ENCODE measurements at places on chromosomes 12 and 14.

DNA sequence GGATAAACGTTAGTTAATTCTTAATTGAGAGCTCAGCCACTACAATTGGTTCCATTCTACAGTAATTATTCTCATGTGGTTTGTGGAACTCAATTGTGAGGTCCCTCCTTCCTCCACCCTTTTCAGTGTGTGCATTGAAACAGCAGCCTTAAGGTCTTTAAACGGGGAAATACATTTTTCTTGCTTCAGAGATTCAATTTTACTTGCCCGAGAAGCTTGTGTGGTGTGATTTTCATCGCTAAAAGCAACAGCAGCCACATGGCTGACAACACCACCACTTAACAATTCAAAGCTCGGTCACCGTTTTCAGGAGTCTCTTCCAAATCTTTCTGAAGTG lies 733 bp upstream of the PPFIBP1 start:
- no peaks in the 10 kb centered on the region for H3K27me3 ChIP-seq
- H3K36me3 ChIP-seq, result no peaks in the 10 kb centered on the region
- H3K4me1 ChIP-seq, result peaks cover 12% of the 10 kb centered on the region
- no peak for DNase-seq
- H3K27ac ChIP-seq, result peak overlapping the region; percentile 87
- H3K4me3 ChIP-seq, result peak overlapping the region; percentile 82

DNA sequence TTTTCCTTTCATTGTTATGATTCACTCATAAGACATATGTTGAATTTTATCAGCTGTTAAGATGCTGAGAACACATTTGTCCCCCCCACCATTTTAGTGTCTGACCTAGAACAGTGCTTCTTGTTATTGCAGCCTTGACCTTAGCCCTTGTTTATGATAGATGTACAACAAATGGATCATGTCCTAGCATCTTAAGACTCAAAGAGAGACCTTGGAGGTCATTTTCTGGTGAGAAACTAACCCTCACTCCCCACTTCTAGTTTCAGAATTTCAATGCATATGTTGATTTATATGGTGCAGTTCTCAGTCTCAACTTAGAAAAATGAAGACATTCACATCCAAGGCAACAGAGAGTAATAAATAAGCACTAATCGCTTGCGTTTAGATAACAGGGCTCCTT lies 391.2 kb downstream of the AEBP2 start:
- no peak overlapping the region for H3K27ac ChIP-seq
- no peaks in the 10 kb centered on the region for H3K27me3 ChIP-seq
- H3K36me3 ChIP-seq, result no peaks in the 10 kb centered on the region
- no peak for DNase-seq
- no peaks in the 10 kb centered on the region for H3K4me1 ChIP-seq

DNA sequence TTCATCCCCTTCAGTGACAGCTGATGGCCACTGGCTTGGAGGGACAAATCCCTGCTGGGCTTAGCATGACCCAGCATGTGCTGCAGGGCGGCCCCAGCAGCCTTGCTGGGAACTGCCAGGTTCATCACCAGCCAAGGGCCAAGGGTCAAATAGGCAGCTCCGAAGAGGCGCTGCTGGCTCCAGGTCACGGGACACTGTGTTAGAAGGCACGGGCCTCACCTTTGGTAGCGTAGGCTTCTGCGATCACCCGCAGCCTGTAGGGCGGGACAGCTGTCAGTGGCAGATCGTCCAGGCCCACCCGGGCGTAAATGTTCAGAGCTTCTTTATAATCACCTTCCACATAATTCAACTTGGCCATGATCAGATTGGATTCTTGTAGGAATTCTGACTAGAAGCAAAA lies 35.7 kb downstream of the TTC7B start:
- DNase-seq, result no peak
- H3K4me1 ChIP-seq, result no peaks in the 10 kb centered on the region
- no peaks in the 10 kb centered on the region for H3K36me3 ChIP-seq
- H3K4me3 ChIP-seq, result no peak overlapping the region

GRCh38 chr12:39047539-39048262 lies 142.3 kb upstream of the CPNE8 start:
- no peaks in the 10 kb centered on the region for H3K36me3 ChIP-seq
- no peak overlapping the region for H3K27ac ChIP-seq
- H3K4me3 ChIP-seq, result no peak overlapping the region
- no peaks in the 10 kb centered on the region for H3K4me1 ChIP-seq

GRCh38 chr14:72516936-72517700 lies 376.8 kb downstream of the DPF3 start:
- no peak overlapping the region for H3K27ac ChIP-seq
- no peaks in the 10 kb centered on the region for H3K27me3 ChIP-seq
- H3K36me3 ChIP-seq, result no peaks in the 10 kb centered on the region
- H3K4me3 ChIP-seq, result no peak overlapping the region
- DNase-seq, result peak; percentile 86

DNA sequence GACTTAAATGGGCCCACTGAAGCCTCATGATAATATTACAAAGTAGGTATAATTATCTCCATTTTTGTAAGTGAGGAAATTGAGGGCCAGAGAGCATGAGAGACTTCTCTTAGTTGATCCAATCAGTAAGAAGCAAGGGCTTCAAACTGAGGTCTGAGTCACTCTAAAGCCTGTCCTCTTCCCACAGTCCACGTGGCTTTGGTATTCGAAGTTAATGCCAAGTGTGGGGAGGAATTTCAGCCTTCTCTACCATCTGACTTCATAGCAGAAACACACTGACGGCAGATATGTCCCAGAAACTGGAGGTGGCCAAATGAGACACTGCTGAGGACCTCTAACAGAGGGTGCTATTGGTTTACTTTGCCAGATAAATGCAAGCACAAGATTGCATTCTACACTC lies 114.4 kb upstream of the OVCH1 start:
- no peaks in the 10 kb centered on the region for H3K4me1 ChIP-seq
- no peak for DNase-seq
- H3K27ac ChIP-seq, result no peak overlapping the region
- no peaks in the 10 kb centered on the region for H3K36me3 ChIP-seq
- H3K27me3 ChIP-seq, result no peaks in the 10 kb centered on the region

GRCh38 chr12:124115976-124116690 lies 143.1 kb downstream of the ZNF664 start:
- H3K4me3 ChIP-seq, result no peak overlapping the region
- no peak for DNase-seq
- H3K27me3 ChIP-seq, result no peaks in the 10 kb centered on the region
- H3K4me1 ChIP-seq, result no peaks in the 10 kb centered on the region

GRCh38 chr12:76621582-76622024 lies 62.0 kb upstream of the OSBPL8 start:
- H3K4me3 ChIP-seq, result no peak overlapping the region
- no peaks in the 10 kb centered on the region for H3K36me3 ChIP-seq
- H3K4me1 ChIP-seq, result no peaks in the 10 kb centered on the region
- DNase-seq, result peak; percentile 80
- H3K27ac ChIP-seq, result no peak overlapping the region
- H3K27me3 ChIP-seq, result no peaks in the 10 kb centered on the region

DNA sequence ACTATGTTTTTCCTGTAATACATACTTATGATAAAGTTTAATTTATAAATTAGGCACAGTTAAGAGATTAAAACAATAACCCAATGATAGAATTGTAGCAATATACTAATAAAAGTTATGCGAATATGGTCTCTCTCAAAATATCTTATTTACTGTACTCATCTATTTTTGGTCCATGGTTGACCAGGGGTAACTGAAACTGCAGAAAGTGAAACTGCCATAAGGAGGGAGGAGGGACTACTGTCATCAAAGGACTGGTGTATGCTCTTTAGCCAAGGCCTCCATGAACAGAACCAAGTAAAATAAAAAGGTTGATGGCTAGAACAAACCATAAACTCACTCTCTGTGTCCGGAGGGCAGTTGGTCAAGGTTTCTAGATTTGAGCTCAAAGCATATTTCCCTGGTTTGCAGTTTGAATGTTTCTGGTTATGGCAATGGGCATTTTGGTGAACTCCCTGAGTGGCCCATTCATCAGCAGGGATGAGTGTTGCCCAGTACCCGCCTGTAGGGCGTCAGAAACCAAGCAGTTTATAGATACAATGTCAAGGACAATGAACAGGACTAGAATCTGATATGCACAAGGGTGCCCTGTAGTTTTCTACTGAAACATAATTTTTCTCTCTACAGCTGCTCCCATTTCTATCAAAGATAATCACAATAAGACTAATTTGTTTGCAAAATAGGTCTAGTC lies 19.8 kb downstream of the LEMD3 start:
- no peak for DNase-seq
- H3K27ac ChIP-seq, result no peak overlapping the region
- H3K4me1 ChIP-seq, result no peaks in the 10 kb centered on the region
- H3K27me3 ChIP-seq, result no peaks in the 10 kb centered on the region
- H3K4me3 ChIP-seq, result no peak overlapping the region

DNA sequence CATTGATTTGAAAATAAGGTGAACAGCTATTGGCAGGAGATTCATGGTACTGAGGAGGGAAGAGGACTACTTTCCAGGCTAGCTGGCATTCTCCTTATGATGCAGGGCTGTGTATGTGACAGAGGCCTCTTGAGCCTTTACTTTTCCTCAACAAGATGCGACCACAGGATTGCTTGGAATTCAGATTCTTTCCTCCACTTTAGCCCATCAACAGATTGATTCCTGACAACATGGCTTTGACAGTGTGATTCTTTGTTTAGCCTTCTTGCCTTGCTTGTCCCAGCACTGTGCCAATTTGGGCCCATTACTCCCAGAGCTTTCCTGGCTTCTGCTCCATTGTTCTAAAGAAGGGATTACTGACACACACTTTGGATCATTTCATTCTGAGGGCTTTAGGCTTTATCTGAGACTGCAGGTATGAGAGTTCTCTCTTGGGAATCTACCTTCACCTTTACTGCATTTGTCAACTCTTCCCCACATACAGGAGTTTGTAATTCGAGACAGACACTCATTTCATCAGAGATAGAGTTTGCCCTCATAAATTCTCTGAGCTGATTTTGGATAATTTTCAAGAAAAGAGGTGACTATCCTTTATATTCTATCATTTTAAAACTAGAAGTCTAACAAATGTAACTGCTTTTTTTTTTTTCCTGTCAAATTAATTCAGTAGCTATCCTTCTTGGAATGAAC lies 206.4 kb upstream of the GZMB start:
- no peaks in the 10 kb centered on the region for H3K4me1 ChIP-seq
- H3K27me3 ChIP-seq, result no peaks in the 10 kb centered on the region
- no peak overlapping the region for H3K4me3 ChIP-seq
- H3K36me3 ChIP-seq, result no peaks in the 10 kb centered on the region
- no peak overlapping the region for H3K27ac ChIP-seq

DNA sequence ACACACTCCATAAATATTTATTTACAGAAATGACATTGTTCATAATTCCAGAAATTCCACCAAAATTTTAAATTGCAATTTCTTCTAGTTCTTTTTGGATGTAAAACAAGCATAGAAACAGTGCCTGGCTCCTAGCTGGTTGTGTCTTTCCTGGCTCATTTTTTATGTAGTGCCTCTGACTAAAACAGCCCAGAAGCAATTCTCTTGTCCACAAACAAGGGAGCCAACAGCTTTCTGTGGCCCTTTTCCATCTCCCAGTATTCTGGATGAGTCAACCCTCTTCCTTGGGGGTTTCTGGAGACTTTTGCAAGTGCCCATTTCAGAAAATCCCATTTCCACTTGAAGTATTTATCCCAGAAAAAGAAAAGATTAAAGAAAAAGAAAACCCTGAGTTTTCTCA lies 141.4 kb downstream of the PHLDA1 start:
- no peak overlapping the region for H3K27ac ChIP-seq
- no peaks in the 10 kb centered on the region for H3K36me3 ChIP-seq

DNA sequence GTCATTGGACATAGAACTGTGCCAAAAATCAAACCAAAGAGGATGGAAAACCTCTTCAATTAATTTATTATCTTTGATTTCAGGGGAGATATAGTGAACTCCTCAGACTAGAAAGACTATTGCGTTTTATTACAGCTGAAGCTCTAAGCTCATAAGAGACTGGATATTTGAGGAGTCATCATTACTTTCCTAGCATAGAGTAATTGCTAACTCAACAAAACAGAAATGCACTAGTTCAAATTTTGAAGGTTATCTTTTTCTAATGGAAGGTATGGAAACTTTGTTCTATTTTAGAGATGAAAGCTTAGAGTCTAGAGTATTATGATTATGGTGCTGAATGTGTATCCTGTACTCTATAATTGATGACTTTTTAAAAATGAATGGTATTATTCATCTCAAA lies 5.3 kb upstream of the BEST3 start:
- DNase-seq, result no peak
- H3K4me3 ChIP-seq, result no peak overlapping the region
- H3K4me1 ChIP-seq, result no peaks in the 10 kb centered on the region
- H3K27me3 ChIP-seq, result no peaks in the 10 kb centered on the region

DNA sequence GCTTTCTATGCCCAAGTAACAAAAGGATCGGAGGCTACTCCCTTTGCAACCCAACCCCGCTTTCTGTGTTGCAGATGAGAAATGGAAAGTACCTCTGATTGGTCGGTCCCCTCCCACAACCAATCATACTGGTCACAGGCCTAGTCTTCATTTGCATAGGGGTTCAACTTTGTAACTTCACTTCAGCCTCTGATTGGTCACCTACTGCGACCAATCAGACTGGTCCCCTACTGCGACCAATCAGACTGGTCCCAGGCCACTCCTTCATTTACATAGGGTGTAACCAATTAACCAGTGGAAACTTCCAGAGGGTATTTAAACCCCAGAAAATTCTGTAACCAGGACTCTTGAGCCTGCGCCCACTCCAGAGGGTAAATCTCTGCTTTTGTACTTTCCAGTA lies 906.4 kb upstream of the TMEM132C start:
- H3K27me3 ChIP-seq, result no peaks in the 10 kb centered on the region
- DNase-seq, result peak; percentile 41
- H3K36me3 ChIP-seq, result no peaks in the 10 kb centered on the region
- H3K27ac ChIP-seq, result no peak overlapping the region
- no peak overlapping the region for H3K4me3 ChIP-seq

GRCh38 chr12:14773685-14774073 lies 29.6 kb downstream of the WBP11 start:
- no peaks in the 10 kb centered on the region for H3K36me3 ChIP-seq
- no peaks in the 10 kb centered on the region for H3K27me3 ChIP-seq
- no peak for DNase-seq
- peak overlapping the region; percentile 85 for H3K4me3 ChIP-seq
- peak overlapping the region; percentile 66 for H3K27ac ChIP-seq
